ENCODE measurements at places on chromosomes 1 and 21.

DNA sequence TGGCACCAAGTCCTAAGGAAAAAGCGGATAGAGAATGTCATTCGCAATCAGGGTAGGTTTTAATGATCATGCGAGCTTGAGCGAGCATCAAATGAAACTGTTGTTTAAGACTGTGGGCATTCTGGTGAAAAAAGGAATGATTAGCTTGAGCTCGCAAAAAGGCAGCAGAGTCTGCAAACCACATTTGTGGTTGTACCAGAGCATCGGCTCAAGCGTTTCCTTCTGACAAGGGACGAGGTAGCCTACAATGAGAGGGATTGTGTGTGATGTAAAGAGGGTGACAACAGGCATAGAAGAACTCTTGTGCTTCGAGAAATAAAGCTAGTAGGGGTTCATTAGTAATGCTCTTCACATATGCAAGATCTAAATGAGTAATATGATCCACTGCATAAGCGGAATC lies 11.1 kb upstream of the CD48 start:
- DNase-seq: peak; percentile 56

GRCh38 chr1:116754198-116754977 lies at the start of gene CD2:
CD2 (plus strand) TSS chr1:116754430; CDS start chr1:116754493, 63 bp downstream.
- DNase-seq: no peak

GRCh38 chr1:42747125-42747524 lies 7.1 kb upstream of the CLDN19 start:
- DNase-seq: peak; percentile 36

DNA sequence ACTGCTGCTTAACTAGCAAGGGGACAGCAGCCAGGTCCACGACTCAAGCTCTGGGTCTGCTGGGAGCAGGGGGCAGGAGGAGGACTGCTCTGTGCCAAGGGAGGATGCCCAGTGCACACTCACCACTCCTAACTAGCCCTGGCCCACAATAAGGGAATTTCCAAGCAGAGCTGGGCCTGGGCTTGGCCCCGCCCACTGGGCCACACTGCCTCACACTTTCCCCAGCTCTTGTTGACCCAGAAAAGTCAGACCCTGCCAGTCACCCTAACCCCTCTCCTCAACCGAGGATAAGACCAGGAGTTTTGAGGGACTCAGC lies 18.7 kb downstream of the SLC9A1 start:
- no peak for DNase-seq

DNA sequence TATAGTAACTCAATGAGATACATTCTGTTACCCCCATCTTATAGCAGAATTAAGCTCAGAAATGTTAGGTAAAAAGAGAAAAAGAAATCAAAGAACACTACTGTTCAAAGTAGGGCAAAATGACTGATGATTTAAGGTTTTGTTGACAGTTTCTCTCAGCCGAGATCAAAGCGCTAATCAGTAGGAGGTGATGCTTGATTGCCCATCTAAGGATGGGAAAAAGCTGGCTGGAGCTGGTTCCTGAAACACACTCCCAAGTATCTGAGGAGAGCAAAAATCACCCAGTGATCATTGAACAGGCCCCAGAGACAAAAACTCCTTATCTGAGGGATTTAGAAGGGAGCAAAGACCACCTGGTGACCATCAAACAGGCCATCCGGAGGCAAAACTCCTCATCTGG lies 64.5 kb upstream of the CSF1 start:
- DNase-seq: no peak

- DNase-seq: no peak
Observed at GRCh38 chr21:17498586-17498985, 14.3 kb upstream of the CXADR start.

DNA sequence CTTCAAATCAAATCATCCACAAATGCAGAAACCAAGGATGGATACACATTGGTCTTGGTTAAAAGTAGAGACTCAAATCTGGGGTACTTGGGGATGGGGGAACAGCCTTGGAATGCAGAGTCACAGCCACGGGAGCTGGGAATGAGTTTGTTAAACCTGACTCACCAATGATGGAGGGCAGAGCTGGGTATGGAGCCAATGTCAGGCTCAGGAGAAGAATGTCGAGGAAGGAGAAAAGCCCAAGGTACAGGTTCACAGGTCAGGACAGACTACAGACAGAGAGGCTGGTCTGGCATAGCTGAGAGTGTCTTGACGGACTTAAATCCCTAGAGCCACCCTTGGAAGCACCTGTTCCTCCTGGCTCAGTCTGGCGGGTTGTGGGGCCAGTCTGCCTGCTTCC lies 237.6 kb downstream of the NTNG1 start:
- DNase-seq: no peak
